ENCODE measurements at places on chromosomes 2 and 18. TPM values are rescaled to one million over a fixed set of nuclear protein-coding genes. Genes with fewer than 3 reads are reported as not detected.

EXOC6B gene
- polyA plus RNA-seq: 1.5 TPM

LINC00305 gene
- polyA plus RNA-seq: not detected

ALPG gene
- not detected for polyA plus RNA-seq

POTEE gene
- polyA plus RNA-seq: 1.2 TPM

SDC1 gene
- polyA plus RNA-seq: 33.8 TPM

APCDD1 gene
- not detected for polyA plus RNA-seq

ASXL3 gene
- polyA plus RNA-seq: not detected

UGT1A10 gene
- polyA plus RNA-seq: not detected

FEV gene
- not detected for polyA plus RNA-seq

DUSP19 gene
- polyA plus RNA-seq: 0.56 TPM

CRYGC gene
- polyA plus RNA-seq: not detected

LRATD1 gene
- polyA plus RNA-seq: not detected

PLB1 gene
- 0.07 TPM for polyA plus RNA-seq

SP110 gene
- 99.6 TPM for polyA plus RNA-seq

RMDN2 gene
- polyA plus RNA-seq: 11.3 TPM

CBLN2 gene
- polyA plus RNA-seq: not detected

LRRC30 gene
- polyA plus RNA-seq: not detected

TFPI gene
- polyA plus RNA-seq: 0.33 TPM

CLEC4F gene
- not detected for polyA plus RNA-seq

CYP26B1 gene
- not detected for polyA plus RNA-seq

CCDC141 gene
- polyA plus RNA-seq: 3.1 TPM

POLE4 gene
- 212 TPM for polyA plus RNA-seq

RASGRP3 gene
- polyA plus RNA-seq: 62.5 TPM

CPLX4 gene
- not detected for polyA plus RNA-seq

HOXD8 gene
- polyA plus RNA-seq: not detected

MRO gene
- not detected for polyA plus RNA-seq

MTLN gene
- polyA plus RNA-seq: 124 TPM

NPPC gene
- polyA plus RNA-seq: not detected

KRTCAP3 gene
- polyA plus RNA-seq: 0.48 TPM

AQP4 gene
- not detected for polyA plus RNA-seq

IL1R2 gene
- 2.6 TPM for polyA plus RNA-seq

C2orf80 gene
- not detected for polyA plus RNA-seq

CHRND gene
- not detected for polyA plus RNA-seq

HOXD3 gene
- not detected for polyA plus RNA-seq

LIMS4 gene
- 0.36 TPM for polyA plus RNA-seq

MAL gene
- polyA plus RNA-seq: 2.3 TPM

SELENOI gene
- 17.6 TPM for polyA plus RNA-seq

PROM2 gene
- polyA plus RNA-seq: not detected

FBLN7 gene
- polyA plus RNA-seq: not detected

SP9 gene
- not detected for polyA plus RNA-seq

IL37 gene
- not detected for polyA plus RNA-seq

ELP2 gene
- polyA plus RNA-seq: 73.8 TPM

IL1RN gene
- polyA plus RNA-seq: not detected

UPP2 gene
- not detected for polyA plus RNA-seq

ARMC9 gene
- polyA plus RNA-seq: 25.0 TPM

TMEFF2 gene
- polyA plus RNA-seq: not detected

ERBB4 gene
- polyA plus RNA-seq: not detected

SPHKAP gene
- polyA plus RNA-seq: 0.02 TPM

NEUROD1 gene
- not detected for polyA plus RNA-seq

PXDN gene
- 0.12 TPM for polyA plus RNA-seq

C18orf32 gene
- polyA plus RNA-seq: 67.0 TPM

LYPD6 gene
- polyA plus RNA-seq: not detected

TMEM198 gene
- 0.92 TPM for polyA plus RNA-seq

TMEM37 gene
- 0.32 TPM for polyA plus RNA-seq

FSIP2 gene
- 0.14 TPM for polyA plus RNA-seq

TTR gene
- not detected for polyA plus RNA-seq

COBLL1 gene
- polyA plus RNA-seq: not detected

All from GM12878 (cell line).